Colonic mucosa (tissue), 4 donors: ENCODE measurements at places on chromosomes 13 and 19. TPM values are rescaled to one million over a fixed set of nuclear protein-coding genes. Genes with fewer than 3 reads are reported as not detected.

CLC gene
- total RNA-seq, result 0.56 TPM

ZNF491 gene
- total RNA-seq, result 1.9 TPM

DIRAS1 gene
- total RNA-seq, result 0.49 TPM

CATSPERD gene
- not detected for total RNA-seq

FGF22 gene
- total RNA-seq, result not detected

KIR2DL3 gene
- not detected for total RNA-seq

FGF9 gene
- 0.67 TPM for total RNA-seq
